ENCODE measurements at places on chromosomes 2 and 18.

- DNase-seq: no peak
These were observed 2.9 kb downstream of the SETBP1 start for GRCh38 chr18:44683556-44683955.

DNA sequence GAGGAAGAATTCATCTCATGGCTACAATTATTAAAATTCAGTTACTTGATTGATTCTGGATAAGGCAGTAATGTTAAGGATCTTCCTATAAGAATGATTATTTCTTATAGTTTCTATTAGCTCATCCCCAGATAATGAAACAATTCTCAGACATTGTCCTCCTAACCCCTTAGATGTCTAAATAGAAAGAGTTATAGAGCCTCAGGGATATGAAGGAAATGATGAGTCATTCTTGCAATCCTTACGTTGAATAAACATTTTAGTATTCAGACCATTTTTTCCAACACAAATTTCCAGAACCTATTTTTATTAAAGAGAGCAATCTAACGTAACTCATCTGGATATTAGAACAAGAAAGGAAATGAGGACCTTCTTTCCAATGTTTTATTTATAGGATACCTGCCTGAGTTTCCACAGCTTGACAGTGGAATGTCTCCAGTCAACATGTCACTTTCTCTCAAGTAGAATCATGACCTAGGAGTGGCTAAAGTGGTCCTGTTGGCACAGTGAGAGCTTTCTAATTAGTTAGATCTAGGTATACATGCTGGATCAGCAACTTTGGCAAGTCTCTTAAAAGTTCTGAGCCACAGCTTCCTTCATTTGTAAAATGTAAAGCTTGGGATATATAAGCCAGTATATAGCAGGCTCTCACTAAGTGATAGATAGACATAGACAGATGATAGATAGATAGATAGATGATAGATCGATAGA lies 88.0 kb upstream of the RAB27B start:
- no peak for DNase-seq

- no peak for DNase-seq
These were observed 1.5 kb upstream of the SLC35G4 start for GRCh38 chr18:11607906-11608305.

DNA sequence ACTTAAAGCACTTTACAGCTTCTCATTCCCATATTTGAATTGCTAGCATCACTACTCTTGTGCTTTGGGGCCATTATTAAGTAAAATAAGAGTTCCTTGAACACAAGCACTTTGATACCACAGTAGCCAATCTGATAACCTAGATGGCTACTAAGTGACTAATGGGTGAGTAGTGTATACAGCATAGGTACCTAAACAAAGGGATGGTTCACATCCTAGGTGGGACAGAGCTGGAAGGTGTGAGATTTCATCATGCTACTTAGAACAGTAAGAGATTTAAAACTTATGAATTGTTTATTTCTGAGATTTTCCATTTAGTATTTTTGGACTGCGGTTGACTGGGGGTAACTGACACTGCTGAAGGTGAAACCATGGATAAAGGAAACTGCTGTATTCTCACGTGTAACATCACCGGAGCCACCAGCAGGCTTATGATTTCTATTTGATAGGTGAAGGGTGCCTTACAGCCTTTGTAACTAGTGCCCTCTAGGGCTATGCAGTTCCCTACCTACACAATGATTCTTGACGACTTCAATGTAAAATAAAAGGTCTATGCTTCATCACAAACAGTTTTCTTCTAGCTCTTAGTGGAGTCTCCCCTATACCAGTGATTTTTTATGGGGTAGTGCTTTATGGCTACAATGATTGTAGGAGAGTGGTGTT lies 22.1 kb upstream of the CRIM1 start:
- no peak for DNase-seq

DNA sequence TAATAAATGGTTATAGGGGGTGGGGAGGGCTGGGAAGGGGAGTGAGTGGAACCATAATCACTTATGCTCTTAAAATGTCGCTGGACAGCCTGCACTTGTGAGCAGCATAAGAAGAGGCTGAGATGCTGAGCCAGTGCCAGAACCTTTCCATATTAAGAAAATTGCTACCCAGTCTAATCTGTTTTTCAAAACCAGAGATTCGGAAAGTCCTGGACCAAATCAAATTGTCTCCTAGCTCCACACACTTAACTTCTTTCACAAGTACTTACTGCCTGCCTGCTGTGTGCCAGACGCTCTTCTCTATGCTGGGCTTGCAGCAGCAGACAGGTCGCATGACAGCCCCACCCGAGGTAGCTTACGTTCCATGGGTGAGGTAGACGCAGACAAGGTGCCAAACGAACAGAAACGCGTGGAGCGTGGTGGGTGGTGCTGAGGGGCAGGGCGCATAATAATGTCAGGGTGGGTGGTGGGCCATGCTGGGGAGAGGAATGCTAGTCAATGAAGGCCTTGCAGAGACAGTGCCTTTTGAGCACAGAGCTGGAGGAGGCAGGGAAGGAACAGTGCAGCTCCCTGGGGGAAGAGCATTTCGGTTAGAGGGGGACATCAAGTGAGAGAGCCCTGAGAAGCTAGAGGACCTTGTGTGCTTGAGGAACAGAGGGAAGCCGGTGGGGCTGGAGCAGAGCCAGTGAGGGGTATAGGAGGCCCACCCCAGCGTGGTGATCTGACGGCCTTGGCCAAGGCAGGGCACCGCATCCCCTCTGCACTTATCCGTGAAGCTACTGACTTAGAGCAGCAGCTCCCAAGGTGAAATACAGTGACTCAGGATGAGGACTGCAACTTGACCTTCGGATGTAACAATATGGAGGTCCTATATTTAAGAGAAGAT lies 123.5 kb upstream of the DAPL1 start:
- DNase-seq: no peak

- DNase-seq: no peak
These were observed 183.1 kb downstream of the STK39 start for GRCh38 chr2:168064011-168064998.

DNA sequence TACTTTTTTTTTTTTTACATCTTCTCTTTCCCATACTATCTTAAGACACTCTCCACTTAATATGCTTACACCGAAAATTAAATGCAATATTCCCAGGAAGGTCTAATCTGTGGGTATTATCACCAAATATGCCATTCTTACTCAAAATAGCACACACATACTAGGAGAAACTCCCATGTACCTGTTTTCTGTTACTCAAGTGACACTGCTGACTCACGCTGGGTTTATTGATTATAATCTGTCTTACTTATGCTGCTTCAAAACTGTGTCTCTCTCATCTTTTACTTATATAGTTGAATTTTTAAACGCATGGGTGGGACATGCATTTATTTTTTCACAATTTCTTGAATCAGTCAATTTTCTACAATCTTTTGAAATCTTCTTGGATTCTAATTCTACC lies 29.9 kb downstream of the MRPL19 start:
- no peak for DNase-seq

DNA sequence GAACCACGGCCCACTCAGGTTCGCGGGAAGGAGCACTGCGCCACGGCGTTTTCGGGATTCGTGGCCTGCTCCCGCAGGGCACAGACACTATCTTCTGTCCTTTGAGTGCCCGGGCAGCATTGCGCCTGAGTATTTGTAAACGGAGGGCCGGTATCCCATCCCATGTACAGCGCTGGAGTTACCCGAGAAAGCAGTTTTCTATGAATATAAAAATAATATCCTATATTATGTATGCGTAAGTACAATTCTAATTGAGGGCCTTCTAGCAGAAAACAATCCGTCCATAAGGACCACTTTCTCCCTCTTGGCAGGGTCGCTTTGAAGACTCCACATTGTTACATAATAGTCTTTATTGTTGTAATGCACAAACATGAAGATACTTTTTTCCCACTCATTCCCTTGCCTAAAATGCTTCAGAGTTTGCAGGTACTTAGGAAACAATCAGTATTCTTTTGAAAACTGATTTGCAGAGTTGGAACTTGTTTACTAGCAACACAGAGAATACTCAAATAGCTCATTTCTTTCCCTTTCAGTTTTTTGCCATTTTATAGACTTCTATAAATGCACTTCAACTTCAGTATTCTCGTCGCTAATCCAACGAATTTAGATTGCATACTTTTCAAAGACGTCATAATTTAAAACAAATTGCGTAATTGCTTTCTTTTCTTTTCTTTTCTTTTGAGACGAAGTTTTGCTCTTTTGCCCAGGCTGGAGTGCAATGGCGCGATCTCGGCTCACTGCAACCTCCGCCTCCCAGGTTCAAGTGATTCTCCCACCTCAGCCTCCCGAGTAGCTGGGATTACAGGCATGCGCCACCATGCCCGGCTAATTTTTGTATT lies 1.0 kb upstream of the REV1 start:
- DNase-seq: no peak

DNA sequence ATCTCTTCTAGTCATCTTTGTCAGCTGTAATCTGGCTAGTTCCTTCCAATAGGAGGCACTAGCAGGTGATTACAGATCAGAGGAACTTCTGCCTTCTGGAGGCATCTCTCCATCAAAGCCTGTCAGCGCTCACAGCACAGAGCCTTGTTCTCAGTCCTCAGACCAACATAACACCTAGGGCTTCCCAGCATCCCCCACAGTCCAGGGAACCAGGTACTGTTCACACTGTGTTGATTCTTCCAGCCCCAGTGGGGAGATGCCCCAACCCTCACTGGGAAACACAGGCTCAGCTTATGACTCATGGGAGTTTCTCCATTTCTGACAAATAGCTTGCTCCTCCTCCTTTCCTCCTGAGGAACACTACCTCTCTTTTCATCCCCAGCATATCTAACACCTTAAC lies 601.7 kb downstream of the CBLN2 start:
- no peak for DNase-seq
